ENCODE measurements at places on chromosomes 7 and 10.

DNA sequence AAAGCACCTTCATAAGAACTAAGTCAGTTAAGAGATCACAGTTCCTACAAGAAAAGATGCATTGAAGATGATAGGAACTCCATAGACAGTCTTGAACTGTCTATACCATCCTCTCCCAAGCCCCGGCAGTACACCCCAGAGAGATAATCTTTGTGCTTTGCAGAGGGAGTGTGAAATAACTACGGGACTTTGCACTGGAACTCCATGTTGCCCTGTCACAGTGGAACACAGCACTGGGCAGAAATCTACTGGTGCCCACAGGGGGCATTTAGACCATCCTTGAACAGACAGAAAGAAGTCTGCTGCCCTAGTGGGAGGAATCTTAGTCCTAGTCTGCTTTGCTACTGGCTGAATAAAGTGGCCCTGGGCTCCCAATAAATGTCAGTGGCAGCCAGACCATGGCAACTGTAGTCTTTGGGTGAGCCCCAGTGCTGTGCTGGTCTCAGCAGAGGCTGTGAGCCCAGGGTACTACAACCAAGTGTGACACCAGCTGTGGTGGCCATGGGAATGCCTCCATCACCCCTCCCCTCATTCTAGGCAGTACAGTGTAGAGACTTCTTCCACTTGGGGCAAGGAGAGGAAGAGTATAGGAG is 107.7 kb upstream of the TMEM168 start:
- no peak for DNase-seq

GRCh38 chr10:131849591-131850382 is 51.0 kb upstream of the PPP2R2D start:
- no peak for DNase-seq

- DNase-seq, result no peak
These were observed 137.6 kb upstream of the HABP2 start for GRCh38 chr10:113415246-113415645.

DNA sequence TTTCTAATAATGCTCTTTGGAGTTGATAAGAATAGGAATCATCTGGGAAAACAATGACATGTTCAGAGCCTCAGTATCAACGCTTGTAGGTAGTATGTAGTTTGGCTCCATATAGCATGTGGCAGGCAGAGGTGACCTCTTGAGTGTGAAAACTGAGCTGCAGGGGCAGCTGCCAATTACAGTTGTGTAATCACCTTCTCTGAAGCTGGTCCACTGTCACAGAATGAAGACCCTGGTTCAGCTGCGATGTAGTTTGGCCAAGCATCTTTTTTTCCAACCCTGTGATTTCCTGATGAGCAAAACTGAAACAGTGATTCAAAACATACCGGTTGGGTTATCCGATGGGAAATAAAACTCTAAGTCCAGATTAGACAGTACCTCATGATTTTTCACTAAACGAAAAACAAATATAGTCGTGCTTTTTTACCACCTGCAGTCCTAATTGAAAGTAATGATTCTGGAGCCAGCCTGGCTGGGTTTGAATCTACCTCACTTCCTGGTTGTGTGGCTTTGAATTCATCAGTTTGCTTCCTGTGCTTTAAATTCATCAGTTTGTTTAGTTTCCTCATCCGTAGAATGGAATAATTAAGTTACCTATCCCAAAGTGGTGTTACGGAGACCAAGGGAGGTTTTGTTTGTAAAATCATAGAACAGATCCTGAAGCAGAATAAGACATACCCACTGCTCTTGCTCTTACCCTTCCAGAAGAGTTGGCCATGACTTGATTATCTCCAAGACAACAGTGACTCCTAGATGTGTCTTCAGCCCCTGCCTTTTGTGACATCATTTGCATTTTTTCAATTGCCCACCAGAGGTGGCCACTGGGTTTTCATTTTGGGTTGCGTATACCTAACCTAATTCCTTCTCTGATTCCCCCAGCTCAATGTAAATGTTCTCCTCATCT is 87.4 kb downstream of the CELF2 start:
- no peak for DNase-seq

DNA sequence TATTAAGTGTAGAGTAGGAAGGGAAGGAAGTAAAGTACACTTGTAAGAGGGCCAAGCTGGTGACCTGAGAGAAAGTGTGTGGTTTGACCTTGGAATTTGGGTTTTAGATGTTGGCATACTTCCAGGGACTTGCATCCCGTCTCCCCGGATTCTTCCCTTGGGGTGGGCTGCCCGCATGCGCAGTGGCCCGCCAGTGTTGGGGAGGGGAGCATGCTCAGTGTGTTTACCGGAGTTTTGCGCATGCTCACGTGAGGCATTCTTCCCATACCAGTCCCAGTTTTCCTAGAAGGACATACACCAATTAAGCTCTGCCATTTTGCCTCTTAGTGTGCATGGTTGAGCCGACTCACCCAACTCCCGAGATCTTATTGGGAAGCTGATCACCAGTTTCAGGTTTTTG is 9.4 kb downstream of the PDSS1 start:
- no peak for DNase-seq

Measured in right hindlimb (tissue), 1 donor.